ENCODE measurements at places on chromosomes 2 and 18.

DNA sequence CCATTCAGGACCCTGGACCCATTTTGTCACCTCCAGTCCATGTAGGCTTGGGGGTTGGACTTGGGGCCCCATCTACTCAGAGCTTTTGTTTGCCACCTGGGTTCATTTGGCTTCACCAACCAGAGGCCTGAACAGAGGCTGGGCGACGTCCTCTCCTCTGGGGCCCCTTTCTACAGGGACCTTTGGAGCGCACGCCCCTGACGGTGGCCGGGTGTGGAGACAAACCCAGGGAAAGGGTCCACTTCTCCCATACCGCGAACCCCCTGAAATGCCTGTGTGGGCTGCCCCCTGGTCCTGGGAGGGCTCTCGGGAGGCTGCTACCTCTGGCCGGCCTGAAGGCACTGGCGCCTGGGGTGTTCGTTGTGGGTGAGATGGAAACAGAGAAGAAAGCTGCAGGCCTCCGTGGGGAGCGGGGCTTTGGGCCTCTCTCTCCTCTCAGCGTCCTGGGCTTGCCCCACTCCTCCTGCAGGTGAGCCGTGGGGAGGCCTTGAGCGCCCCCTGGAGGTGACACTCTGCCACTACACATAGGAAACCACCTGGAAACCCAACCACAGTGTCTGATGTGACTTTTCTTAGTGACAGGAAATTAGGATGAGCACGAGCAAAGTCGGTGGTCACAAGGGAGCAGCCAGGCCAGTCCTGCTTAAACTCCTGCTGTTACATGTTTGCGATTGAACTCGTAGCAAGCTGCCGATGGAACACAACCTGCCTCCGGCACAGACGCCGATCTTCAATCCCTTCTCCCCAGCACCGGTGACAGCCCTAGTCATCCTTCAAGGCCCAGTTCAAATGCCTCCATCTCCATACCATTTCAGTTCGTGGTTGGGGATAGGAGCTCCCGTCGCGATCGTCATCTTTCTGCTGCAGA, 12.0 kb upstream of the NTSR2 start:
- DNase-seq, result peak; percentile 39

GRCh38 chr2:98463081-98463481, 18.4 kb downstream of the INPP4A start:
- DNase-seq, result no peak

- DNase-seq, result no peak
These were observed 85.8 kb downstream of the SH3RF3 start for GRCh38 chr2:109214651-109215371.

GRCh38 chr2:181770150-181770549, 89.8 kb upstream of the NEUROD1 start:
- no peak for DNase-seq

DNA sequence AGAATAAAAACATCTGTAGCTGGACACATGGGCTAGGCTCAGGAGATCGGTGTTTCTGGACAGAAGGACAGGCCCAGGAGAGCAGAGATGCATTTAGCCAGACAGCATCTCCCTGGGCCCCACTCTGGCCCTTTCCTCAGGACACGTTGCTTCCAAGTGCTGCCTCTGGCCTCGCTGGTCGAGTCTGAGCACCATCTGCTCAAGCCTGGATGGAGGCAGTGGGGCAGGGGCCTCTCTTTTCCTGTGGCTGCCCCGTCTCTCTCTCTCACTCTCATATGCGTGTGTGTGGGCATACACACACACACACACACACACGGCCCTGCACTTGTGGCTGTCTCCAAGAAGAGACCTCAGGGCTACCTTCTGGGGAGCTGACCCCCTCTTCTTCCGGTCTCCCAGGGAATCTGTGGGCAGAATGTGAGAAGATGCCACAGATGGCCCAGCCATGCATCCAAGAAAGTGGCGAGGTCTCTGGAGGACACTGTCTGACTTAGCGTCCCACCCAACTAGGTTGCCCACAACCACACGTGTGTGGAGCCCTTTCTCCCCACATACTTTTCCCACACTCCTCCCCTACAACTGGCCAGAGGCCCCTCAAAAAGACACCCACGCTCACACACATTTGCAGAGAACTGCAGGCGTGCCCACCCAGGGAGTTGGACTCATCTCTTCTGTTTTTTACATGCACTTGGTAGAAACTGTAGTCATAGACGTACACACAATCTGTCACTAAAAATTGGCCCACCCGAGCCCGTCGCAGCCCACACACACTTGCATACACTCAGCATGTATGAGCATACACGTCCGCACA, 19.9 kb downstream of the CELF4 start:
- no peak for DNase-seq

DNA sequence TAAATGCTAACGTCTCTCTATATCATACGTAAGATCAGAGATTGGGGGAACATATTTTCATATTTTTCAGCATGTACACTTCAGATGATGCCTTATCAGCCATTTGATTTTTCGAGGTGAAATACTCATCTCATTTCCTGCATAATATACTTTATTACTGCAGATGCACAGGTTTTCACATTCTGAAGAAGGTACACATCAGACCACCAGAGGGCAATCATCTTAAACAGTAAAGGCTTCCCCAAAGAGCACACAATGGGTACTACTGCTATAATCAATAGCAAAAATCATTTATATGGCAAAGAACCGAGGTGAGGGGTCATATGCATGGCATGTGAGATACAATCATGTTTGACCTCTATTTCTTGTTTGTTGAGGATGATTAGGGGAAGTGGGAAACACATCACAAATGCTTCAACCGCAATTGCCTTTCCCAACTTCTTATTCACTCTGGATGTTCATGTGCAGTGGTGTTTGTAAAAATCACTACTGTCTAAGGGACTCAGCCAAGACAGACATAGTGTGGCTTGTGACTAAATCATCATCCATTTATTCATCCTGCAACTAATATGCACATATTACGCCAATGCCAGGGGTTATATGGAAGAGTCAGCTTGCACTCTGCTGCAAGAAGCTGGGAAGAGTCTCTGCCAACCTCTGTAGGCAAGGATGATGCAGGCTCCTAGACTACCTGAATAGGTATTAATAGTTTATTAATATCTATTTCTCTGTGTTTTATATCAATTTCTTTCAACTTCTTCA, 118.7 kb downstream of the EPB41L3 start:
- DNase-seq, result peak; percentile 68

GRCh38 chr2:233209533-233210171, 41.8 kb upstream of the ATG16L1 start:
- peak; percentile 49 for DNase-seq

GRCh38 chr2:7792031-7792651, 874.9 kb downstream of the RNF144A start:
- peak; percentile 48 for DNase-seq

GRCh38 chr18:57802213-57803102, 657 bp downstream of the ATP8B1 start:
- DNase-seq, result peak; percentile 48

DNA sequence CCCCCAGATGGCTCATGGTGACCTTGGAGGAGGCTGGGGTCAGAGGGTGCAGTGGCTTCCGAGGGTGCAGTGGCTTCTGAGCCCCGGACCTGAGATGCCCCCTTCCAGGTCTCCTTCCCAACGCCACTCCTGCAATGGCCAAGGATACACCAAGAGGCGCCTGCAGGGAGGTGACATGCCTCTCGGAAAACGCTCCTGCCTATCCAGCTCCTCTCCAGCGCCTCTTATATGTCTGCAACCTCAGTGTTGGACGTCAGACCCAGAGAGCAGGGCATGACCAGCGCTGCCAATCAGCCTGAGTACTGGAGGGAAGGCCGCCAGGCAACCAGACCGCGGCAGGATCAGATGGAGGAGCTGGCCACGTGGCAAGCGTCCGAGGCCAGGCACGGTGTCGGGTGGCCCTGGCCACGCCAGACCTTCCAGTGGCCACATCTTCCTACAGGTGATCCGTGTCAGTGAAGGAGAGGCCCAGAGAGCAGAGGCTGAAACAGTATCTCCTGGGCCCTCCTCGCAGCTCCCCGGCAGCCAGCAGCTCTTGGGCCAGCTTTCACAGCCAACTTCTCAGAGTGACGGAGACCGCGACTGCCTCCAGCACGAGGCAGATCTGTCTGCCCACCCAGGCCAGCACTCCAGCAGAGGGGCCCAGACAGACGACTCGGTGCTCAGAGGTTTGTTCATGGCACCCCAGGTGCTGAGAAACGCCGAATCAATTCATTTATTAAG, 199.5 kb upstream of the SALL3 start:
- no peak for DNase-seq

DNA sequence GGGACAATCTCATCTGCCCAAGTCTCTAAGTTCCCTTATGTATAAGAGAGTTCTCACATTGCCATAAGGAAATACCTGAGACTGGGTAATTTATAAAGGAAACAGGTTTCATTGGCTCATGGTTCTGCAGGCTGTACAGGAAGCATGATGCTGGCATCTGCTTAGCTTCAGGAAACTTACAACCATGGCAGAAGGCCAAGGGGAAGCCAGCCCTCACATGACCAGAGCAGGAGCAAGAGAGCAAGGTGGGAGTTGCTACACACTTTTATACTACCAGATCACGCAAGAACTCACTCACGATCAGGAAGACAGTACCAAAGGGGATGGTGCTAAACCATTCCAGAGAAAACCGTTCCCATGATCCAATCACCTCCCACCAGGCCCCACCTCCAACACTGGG, 73.9 kb downstream of the PRKRA start:
- DNase-seq, result no peak

DNA sequence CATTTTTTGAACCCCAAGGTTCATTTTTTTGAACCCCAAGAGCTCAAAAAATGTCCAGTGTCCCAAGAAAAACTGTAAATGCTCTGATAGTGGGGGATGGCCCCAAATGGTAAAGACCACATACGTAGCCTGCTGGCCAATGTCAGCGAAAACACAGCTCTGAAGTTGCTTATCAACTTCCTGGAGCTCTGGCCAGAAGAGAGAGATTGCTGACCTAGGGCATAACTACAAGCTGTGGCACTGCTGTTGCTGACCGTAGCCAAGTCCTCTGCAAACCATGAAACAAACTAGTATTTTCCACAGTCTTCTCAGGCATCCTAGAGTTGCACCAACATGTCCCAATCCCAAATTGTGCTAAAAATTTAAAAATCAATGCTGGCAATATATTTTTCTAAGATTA, 50.9 kb downstream of the REEP1 start:
- DNase-seq, result no peak

DNA sequence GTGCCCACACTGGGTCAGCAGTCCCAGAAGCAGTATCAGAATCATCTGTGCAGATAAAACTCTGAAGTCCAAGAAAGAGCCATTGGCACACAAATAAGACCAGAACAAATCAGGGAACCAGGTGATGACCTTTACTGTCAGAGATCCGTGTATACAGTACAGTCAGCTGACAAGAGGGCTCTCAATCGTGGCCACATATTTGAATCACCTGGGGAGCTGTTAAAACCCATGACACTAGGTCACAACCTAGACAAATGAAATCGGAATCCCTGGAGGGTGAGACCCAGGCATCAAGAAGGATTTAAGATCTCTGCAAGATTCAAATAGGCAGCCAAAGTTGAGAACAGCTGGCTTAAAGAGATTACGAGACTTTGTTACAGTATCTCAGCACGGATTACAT, 807.1 kb downstream of the RNF144A start:
- DNase-seq, result no peak

DNA sequence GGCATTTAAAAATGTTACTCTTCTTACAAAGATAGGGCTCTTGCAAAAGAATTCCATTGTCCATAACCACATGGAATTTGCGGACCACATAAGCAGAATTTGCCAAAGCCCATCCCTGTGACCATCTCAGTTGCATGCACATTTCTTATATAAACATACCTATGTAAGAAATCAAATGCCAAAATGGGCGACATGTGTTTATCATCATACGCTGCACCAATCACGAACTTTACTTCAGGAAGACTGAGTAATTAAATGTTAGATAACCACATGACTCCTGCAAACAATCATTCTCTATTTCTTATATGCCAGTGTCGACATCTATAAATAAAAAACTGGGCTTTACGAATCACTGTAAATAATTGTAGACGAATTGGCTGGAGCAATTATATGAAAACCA, 186.1 kb upstream of the RBMS1 start:
- DNase-seq, result no peak

GRCh38 chr2:169493360-169493759, 14.1 kb downstream of the BBS5 start:
- no peak for DNase-seq

GRCh38 chr2:23238011-23238657, 146.8 kb upstream of the KLHL29 start:
- no peak for DNase-seq

GRCh38 chr2:45901468-45902032, 250.1 kb downstream of the PRKCE start:
- no peak for DNase-seq

- no peak for DNase-seq
These were observed 74.1 kb downstream of the CTIF start for GRCh38 chr18:48612917-48613316.

GRCh38 chr2:103880081-103880834, 973.7 kb upstream of the POU3F3 start:
- no peak for DNase-seq

DNA sequence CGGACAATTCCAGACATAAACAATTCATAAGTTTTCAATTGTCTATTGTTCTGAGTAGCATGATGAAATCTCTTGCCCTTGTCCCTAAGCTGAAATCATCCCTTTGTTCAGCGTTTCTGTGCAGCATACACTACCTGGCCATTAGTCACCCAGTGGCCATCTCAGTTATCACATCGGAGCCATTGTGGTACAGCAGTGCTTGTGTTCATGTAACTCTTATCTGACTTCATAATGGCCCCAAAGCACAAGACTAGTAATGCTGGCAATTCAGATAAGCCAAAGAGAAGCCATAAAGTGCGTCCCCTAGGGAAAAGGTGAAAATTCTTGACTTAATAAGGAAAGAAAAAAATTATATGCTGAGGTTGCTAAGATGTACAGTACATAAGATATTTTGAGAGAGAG, 127.2 kb downstream of the FHOD3 start:
- DNase-seq, result no peak

DNA sequence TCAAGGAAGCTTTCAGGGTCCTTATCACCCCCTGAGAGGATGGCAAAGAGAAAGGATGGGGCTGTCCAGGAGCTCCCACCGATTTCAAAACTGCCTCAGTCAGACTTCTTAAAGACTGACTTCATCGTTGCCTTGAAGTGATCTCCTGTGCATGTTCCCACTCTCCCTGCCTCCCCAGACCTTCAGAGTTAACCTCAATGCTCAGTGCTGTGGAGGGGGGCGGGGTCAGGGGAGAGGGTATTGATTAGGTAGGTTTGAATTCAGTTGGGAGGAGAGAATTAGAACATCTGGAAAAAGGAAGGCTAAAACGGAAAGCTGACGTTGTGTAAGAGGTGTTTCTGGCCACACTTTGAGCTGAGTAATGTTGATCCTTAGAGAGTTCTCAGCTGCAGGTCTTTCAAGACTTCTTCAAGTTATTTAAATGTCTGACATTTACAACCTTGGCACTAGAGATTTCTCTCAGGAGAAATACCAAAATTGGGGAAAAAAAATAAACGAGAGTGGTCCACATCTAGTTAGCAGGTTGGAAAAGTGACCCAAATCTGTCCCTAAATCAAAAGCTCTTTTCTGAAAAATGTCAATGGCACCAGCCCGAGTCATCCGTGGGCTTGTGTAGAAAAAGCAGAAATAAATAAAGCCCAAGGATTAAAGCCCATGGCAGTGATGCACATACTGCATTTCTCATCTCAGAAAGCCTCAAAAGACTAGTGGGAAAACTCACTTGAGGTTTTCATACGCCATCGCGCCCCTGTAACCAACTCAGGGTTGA, 134.7 kb upstream of the EPAS1 start:
- no peak for DNase-seq

Measured in eye (tissue), 1 donor.